ENCODE measurements at places on chromosomes 16 and 17.

GRCh38 chr17:2369039-2369438 lies 31.7 kb downstream of the SGSM2 start:
- no peak for DNase-seq

DNA sequence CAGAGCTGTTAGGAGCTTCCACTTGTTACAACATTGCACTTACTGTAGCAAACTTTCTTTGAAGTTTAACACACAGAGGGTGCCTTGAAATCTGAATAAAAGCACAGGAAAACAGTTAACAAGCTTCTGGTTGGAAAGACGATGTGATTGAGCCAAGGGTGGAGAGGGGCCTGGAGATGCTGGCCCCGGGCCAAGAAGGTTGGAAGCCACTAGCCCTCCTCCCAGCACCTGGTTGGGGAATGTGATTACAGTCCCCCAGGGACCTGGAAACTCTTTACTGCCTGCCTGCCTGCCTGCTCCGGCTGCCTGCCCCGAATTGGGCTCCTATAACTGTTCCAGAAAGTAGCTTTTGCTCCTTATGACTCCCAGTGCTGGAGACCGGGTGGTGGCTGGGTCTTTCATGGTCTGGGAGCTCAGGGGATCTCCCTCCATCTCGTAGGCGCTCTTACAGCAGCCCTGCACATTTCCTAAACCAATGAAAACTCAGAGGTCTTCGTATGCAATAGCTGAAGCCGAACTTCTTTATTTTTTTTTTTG lies 48.0 kb upstream of the ZFHX3 start:
- no peak for DNase-seq

DNA sequence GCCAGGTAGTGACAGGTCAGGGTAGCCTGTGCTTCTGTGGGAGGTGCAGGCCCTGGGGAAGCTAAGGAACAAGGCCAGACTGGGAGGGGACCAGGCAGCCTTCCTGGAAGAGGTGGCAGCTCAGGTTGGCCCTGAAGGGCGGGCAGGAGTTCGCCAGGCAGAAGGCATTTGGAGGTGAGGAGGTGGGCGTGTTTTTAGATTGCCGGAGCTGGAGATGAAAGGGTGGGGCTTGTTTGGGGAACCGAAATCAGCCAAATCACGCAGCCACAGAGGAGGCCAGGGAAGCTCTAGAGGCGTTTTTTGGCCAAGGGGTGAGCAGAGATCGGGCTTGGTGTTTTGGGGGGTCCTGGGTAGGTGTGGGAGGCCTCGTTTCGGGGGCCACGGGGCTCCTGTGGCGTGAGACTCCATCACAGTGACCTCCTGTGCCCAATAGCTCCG lies 7.6 kb downstream of the ADCY7 start:
- DNase-seq = no peak

DNA sequence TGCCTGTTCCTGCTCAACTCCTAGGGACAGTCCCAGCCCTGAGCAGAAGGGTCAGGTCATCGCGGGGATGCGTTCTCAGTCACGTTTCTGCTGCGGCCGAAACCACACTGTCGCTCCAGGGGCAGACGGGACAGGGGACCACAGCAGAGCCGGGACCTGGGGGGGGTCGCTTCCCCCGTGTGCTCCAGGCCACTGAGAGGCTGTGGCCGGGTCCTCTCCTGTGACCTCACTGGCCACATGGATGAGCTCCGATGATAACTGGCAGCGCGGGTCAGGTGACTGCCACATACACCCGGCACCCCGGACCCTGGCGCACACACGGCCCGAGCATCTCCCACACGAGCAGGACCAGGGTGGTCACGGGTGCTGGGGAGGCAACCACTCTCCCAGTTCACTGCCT lies 12.8 kb downstream of the GNPTG start:
- DNase-seq = no peak

DNA sequence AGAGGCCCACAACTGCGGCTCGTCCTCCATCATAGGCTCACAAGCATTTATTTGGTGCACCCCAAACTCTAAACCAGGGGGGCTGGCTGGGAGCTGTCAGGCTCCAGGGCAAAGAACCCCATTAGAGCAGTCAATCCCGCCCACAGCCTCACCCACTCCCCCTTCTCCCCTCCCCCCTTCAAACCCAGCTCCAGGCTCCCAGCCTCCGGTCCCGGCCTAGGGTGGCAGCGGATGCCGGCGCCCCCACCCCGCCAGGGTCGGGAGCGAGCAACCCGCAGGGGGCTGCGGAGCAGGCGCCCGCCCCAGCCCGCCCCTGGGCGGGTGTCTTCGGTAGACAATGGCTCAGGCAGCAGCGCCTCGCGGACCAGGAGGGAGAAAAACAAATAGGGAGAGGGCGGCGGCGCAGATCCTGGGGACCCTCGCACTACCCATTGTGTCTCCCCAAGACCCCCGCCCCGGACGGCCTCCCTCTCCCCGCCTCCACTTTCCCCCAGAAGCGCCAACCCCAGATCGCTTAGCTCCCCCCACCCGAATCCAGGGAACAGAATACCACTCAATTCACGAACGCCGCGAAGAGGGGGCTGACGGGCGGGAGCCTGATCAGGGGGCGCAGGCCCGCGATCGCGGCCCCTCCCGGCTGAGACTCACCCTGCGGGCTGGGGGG lies 572 bp downstream of the FAM171A2 start:
- no peak for DNase-seq

- no peak for DNase-seq
Observed at GRCh38 chr17:63289931-63290330, 156.2 kb downstream of the CYB561 start.

- DNase-seq = no peak
Observed at GRCh38 chr17:69820876-69821473, 254.1 kb upstream of the KCNJ16 start.

DNA sequence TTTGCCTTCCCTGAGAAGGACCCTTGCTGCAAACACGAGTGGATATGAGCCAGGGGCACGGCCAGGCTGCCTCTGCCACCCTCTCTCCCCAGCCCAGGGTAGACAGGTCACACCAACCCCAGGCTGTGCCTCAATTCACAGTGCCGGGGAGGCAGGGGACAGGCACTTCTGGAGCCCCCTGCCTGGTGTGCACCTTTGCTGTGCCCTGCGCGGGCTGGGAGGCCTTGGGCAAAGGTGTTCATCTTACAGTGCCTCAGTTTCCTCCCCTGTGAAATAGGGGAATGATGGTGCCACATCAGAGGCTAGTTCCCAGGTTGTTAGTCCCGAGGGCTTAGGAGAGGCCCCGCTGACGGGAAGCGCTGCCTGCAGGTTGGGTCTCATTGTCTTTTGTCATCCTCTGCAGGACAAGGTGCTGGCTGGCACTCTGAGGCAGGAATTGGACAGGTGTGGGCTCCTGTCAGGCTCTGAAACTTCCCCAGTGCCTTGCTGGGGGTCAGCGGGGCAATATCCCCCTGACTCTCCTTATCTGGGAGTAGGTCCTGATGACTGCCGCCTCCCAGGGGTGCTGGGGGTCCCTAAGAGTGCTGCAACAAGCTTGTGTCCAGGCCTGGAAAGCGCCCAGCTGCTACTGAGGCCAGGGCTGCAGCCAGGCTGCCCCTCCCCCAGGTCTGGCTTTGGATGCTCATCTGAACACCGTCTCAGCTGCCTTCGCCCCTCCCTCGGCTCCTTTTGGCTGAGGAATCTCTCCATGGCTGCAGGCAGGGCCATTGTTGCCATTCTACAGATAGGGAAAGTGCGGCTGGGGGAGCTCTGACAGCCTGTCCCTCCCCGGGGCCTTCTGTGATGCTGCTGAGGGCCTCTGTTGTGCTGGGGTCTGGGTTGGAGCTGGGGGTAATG lies 3.1 kb downstream of the PRSS21 start:
- no peak for DNase-seq

- no peak for DNase-seq
Observed at GRCh38 chr17:1774390-1775176, 12.7 kb downstream of the SERPINF1 start.

GRCh38 chr16:1124795-1125194 lies 28.1 kb upstream of the CACNA1H start:
- DNase-seq = no peak

GRCh38 chr16:88575251-88575650 lies 5.0 kb downstream of the ZC3H18 start:
- DNase-seq = no peak

DNA sequence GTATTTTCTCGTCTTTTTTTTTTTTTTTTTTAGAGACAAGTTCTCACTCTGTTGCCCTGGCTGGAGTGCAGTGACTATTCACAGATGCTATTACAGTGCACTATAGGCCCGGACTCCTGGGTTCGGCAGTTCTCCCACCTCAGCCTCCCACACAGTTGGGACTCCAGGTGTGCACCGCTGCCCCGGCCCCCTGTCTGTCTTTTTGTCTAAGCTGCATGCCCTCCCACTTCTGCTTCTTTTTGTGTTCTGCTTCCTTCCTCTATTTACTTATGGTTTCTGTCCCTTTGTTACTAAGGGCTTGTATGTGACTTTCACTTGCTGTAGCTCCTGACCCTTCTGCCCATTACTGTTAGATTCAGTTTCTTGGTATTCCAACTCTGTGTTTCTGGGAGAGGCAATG lies 20.5 kb downstream of the SLC7A6 start:
- DNase-seq = no peak
